ENCODE measurements at places on chromosomes 11 and 22.

DNA sequence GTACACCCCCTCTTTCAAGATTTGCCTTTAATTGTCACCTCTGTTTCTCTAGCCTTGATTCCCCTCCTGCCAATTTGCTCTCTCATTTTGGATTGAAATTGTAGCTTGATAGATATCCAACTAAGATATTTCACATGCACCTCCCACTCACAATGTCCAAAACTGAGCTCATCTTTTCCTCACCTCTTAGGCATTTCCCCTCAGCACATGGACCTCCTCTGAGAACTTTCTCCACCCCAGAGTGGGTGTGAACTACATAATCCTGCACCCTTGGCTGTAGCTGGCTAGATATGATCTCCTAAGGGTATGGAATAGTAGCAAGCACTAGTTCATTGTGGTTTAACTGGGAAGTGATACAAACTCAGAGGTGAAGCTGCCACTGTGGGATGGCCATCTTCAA lies 91.5 kb upstream of the SESN3 start:
- DNase-seq: no peak

GRCh38 chr22:37079158-37079557 lies 27.6 kb downstream of the KCTD17 start:
- no peak for DNase-seq

GRCh38 chr22:42949159-42949558 lies 65.8 kb downstream of the PACSIN2 start:
- DNase-seq: no peak

GRCh38 chr11:119584193-119585042 lies 144.6 kb downstream of the NECTIN1 start:
- peak; percentile 32 for DNase-seq

- DNase-seq: no peak
Measured at GRCh38 chr11:65059959-65060824, 1.8 kb upstream of the NAALADL1 start.

DNA sequence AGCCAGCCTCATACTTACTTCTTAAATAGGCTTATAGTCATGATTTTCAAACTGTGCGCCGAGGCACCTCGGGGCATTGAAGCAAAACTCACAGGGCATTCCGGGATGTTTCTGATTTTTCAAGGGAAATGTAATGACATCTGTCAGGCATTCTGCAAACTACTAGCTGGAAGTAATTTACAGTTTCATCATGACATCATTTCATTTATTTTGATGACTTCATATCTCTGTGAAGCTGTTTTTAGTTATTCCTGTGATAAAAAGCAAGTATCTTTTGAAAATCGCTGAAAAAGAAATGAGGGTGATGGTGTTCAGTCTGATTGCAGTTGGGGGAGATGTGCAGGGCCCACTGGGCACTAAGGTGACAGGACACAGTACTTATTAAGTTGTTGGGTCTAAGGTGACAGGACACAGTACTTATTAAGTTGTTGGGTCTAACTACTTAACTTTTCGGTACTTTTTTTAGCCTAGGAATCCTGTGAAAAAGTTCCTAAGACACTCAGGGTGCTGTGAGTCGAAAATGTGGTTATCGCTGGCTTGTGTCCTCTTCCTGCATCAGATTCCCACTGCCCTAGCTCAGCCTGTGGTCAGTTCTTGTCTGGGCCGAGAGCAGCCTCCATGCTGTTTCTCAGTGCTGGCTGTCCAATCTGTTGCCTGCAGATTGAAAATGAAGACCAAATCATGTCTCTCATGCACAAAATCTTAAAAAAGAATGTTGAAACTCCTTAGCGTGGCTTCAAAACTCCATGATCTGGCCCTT lies 42.6 kb downstream of the APLP2 start:
- DNase-seq: no peak

DNA sequence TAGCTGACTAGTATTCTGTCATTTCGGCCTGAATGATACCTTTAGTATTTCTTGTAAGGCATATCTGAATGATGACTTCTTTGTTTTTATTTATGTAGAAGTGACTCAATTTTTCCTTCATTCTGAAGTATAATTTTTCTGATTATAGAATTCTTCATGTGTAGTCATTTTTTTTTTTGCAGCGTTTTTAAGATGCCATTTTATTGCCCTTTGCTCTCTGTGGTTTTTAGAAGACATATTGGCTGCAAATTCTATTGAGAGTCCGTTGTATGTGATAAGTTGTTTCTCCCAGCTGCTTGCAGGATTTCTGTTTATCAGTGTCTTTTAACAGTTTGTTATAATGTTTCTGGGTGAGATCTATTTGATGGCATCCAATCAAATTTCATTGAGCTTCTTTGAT lies 1224.8 kb downstream of the JRKL start:
- DNase-seq: no peak

DNA sequence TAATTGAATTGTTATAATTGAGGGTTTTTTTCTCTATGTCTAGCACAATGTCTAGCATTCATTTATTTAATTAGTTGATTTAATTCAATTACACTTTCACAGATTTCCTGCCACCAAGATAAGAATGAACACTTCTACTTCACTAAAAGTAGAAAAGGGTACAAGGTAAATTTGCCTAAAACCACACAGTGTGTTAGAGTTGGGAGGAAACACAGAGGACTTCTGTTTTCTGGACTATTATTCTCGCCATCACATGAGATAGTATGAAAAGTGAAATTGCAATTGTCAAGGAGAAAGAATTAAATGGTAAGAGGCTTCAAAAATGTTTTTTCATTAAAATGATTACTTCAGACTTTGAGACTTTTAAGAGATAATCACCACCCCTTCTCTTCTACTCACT lies 109.5 kb downstream of the ETS1 start:
- no peak for DNase-seq

- DNase-seq: no peak
Measured at GRCh38 chr11:71459767-71460320, 6.8 kb downstream of the NADSYN1 start.

DNA sequence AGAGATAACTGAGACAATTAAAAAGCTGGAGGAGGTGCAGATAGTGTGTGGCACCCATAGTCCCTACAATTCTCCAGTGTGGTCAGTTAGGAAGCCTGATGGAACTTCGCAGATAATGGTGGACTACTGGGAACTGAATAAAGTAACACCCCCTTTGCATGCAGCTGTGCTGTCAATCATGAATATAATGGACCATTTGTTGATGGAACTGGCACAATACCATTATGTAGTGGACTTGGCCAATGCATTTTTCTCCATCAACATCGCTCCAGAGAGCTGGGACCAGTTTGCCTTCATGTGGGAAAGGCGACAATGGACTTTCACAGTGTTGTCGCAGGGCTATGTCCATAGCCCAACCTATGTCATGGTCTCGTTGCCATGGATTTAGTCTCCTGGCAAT lies 324.2 kb downstream of the TMEM135 start:
- DNase-seq: no peak

DNA sequence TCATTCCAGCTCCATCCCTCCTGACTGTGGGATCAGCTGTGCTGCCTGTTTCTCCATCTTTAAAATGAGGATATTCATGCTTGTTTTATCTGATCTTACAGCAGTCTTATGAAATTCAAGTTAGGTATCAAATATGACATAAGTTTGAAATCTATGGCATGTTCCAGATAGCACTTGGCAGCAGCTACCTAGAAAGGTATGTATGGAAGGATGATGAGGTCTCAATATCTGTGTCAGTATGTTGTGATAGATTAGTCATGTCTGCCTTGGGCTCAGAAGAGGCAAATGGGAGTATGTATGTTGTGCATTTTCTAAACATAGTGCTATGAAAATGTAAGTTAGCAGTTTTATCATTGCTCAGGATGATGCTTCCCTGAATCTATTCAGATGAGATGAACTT lies 122.1 kb downstream of the NAV2 start:
- no peak for DNase-seq

- no peak for DNase-seq
Measured at GRCh38 chr22:19290400-19291217, 910 bp downstream of the CLTCL1 start.

- peak; percentile 62 for DNase-seq
Measured at GRCh38 chr11:102476812-102477211, 24.2 kb upstream of the TMEM123 start.

- DNase-seq: no peak
Measured at GRCh38 chr11:9761441-9761945, 97.6 kb downstream of the SWAP70 start.

DNA sequence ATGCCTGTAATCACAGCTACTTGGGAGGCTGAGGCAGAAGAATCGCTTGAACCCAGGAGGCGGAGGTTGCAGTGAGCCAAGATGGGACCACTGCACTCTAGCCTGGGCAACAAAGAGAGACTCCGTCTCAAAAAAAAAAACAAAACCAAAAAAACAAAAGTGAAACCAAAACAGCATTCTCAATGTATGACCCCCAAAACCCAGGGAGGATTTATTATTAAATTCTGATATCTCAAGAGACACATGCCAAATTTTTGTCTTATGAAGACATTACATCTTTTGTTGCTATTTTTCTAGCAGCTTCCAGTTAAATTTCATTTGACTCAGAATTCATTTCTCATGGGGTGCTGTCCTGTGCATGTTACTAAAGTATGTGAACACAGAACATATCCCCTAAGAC lies 3.0 kb upstream of the YPEL4 start:
- DNase-seq: no peak

DNA sequence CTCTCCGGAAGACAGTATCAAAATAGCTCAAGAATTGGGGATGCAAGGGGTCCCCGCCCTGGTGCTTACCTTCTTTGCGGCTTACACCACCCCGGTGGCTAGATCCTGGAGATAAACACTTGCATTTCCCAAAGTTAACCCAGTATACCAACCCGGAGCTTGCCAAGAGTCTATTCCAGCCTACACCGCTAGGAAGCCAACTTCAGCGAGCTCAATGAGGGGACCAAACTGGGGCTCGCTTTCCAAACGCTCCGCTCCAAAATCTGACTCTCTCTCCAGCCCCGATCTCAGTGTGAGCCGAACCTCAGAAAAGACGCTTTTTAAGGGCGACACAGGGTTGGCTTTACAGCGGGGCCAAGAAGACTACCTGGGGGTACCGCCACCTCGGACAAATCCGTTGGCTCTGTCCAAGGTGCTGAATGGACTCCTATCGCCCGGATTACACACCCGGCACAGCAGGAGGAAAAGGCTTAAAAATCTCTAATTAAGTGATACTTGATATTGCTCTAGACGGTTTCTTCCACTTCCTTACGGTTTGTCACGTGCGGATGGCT lies 20.1 kb upstream of the BDNF start:
- no peak for DNase-seq

Measured in Kasumi-1 (cell line).